ENCODE measurements at places on chromosomes 6 and 20.
A peak's percentile ranks its signal among the peaks of the same experiment; 100 is the strongest.

DNA sequence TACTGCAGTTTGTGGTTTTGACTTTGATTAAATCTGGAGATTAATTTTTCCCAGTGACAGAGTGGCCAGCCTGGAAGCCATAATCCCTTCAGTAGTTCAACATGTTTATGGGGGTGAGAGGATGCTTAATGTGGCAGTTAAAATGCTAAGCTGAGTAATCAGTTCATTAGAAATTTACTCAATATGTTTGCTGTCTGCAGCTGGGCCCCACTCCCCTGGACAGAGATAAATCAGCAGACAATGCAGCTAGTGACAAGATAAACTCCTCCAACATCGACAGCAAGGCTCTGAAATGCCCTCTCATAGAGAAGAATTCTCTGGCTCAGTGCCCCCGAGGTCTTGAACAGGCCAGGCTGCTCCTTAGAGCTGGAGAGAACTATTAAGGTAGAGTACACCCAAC, 101.9 kb downstream of the LRFN2 start:
- H3K36me3 ChIP-seq, result no peaks in the 10 kb centered on the region
- no peak overlapping the region for H3K4me3 ChIP-seq
- no peaks in the 10 kb centered on the region for H3K27me3 ChIP-seq
- peak; percentile 30 for DNase-seq
- no peaks in the 10 kb centered on the region for H3K4me1 ChIP-seq
- no peak overlapping the region for H3K27ac ChIP-seq

- H3K36me3 ChIP-seq, result no peaks in the 10 kb centered on the region
- no peak overlapping the region for H3K4me3 ChIP-seq
Measured at GRCh38 chr6:167470836-167471547, 146.1 kb downstream of the TTLL2 start.

- no peak overlapping the region for H3K27ac ChIP-seq
- H3K4me3 ChIP-seq, result no peak overlapping the region
- H3K27me3 ChIP-seq, result no peaks in the 10 kb centered on the region
- DNase-seq, result no peak
Measured at GRCh38 chr6:158591134-158591809, 31.4 kb downstream of the TMEM181 start.

DNA sequence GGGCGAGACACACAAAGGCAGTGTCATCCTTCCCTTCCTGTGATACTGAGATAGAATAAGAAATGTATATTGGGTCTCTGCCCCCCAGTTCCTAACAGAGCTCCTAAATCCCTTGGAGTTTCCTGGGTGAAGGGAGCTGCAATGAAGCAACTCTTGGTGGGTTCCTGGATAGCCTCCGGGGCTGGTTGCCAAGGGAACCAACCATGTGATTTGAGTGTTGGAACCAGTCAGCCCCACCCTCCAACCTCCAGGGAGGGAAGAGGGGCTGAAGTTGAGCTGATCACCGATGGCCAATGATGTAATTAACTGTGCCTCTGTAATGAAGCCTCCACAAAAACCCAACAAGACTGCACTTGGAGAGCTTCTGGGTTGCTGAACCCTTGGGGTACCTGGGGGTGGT, 116.6 kb downstream of the SLC22A3 start:
- no peak overlapping the region for H3K27ac ChIP-seq
- no peaks in the 10 kb centered on the region for H3K27me3 ChIP-seq
- H3K4me1 ChIP-seq, result no peaks in the 10 kb centered on the region
- no peak for DNase-seq
- no peaks in the 10 kb centered on the region for H3K36me3 ChIP-seq
- H3K4me3 ChIP-seq, result no peak overlapping the region

DNA sequence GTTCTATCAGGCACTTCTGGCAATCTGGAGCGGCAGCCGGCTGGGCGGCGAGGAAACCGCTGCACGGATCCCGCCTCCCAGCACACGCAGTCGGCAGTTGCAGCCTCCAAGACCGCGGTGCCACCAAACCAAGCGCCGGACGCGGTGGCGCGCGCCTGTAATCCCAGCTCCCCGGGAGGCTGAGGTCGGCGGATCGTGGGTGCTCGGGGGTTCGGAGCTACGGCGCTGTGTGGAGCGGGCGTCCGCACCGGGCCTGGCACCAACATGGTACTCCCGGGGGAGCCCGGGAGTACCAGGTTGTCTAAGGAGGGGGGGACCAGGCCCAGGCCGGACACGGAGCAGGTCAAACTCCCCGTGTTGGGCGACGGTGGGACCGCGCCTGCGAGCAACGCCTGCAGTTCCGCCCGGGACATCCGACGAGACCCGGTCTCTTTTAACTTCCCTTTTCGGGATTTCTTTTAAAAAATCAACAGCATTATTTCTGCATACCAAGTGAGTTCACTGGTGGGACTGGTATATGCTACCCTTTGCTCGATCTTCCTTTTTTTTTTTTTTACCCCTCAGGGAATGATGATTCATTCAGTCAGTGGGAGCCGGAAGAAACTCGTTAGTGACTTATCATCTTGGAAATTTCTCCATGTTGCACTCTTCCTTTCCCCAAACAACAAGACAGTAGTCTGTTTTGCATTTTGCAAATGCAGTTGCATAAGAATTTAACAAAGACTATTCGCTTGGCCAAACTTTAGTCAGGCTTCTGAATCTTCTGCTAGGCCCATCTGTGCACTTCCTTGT, 27.6 kb downstream of the ZNF311 start:
- H3K36me3 ChIP-seq, result no peaks in the 10 kb centered on the region
- no peak overlapping the region for H3K4me3 ChIP-seq
- no peaks in the 10 kb centered on the region for H3K27me3 ChIP-seq
- no peak overlapping the region for H3K27ac ChIP-seq
- DNase-seq, result no peak

- no peaks in the 10 kb centered on the region for H3K27me3 ChIP-seq
- no peak overlapping the region for H3K4me3 ChIP-seq
- no peaks in the 10 kb centered on the region for H3K4me1 ChIP-seq
- H3K36me3 ChIP-seq, result no peaks in the 10 kb centered on the region
Measured at GRCh38 chr6:155399062-155399744, 56.4 kb downstream of the NOX3 start.

- no peaks in the 10 kb centered on the region for H3K4me1 ChIP-seq
- H3K36me3 ChIP-seq, result no peaks in the 10 kb centered on the region
- H3K27me3 ChIP-seq, result no peaks in the 10 kb centered on the region
- DNase-seq, result no peak
- no peak overlapping the region for H3K4me3 ChIP-seq
Measured at GRCh38 chr20:4435671-4436455, 285.8 kb upstream of the PRND start.

DNA sequence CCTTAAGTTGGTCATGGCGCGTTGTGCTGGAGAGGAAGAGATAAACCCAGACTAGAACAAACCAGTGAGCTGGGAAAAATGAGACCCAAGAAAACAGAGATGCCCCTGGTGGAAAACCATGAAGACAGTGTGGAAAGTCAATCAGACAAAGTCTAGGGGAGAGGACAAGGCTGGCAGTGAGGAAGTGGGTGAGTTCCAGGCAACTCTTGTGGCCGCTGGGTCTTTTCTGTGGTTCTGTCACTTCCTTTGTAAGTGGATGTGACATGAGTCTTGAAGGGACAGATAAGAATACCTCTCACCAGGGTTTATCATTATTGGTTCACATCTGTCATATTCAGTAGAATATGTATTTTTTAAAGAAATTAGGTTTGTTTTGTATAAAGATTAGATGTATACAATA, 738.4 kb downstream of the DHX35 start:
- DNase-seq, result no peak
- no peaks in the 10 kb centered on the region for H3K27me3 ChIP-seq
- no peak overlapping the region for H3K4me3 ChIP-seq

DNA sequence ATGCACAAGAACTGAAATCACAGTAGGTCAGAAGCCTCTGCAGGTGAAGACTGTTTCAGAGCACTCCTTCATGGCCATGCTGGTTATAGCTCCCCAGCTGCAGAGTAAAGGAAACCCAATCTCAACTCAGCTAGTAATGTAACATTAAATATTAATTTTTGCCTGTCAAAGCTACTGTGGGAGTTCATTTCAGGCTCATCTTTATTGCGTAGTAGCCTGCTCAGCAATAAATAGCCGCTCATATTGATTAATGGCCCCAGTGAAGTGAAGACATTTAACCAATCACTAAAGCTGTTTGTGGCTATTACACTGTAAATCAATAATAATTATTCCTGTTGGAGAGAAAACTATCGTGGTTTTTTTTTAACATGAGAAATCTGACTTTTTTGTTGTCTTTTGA, 101.7 kb downstream of the FRK start:
- no peaks in the 10 kb centered on the region for H3K36me3 ChIP-seq
- H3K27ac ChIP-seq, result no peak overlapping the region
- no peaks in the 10 kb centered on the region for H3K4me1 ChIP-seq
- no peak overlapping the region for H3K4me3 ChIP-seq
- DNase-seq, result no peak
- no peaks in the 10 kb centered on the region for H3K27me3 ChIP-seq

Measured in thyroid gland (tissue), 4 donors.